ENCODE measurements at places on chromosomes 5 and 9. TPM values are rescaled to one million over a fixed set of nuclear protein-coding genes. Genes with fewer than 3 reads are reported as not detected.

FBXW2 gene
- total RNA-seq: 30.2 TPM

DNA sequence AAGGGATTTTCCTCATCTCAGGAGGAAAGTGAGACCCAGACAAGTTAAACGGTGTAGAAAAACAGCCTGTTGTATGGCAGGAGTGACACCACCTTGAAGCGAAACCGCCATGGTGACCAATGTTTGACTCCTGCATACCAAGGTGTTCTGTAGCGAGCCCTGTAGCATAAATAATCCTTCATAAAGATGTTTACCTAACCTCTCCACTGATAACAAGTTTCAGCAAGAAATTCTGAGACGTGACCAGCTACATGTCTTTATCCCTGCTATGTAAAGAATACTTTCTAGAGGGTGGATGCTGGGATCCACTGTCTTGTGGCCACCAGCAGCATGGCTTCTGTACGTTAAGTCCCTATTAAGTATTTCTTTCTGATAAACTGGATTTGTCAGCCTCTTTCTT is 148.1 kb downstream of the MPDZ start:
- DNase-seq: no peak

- DNase-seq: no peak
Measured at GRCh38 chr5:174383210-174384167, 338.0 kb downstream of the NSG2 start.

GRCh38 chr9:113899205-113899604 is 23.1 kb downstream of the ZNF618 start:
- no peak for DNase-seq

GRCh38 chr9:114691046-114691955 is 9.3 kb upstream of the TEX48 start:
- peak; percentile 37 for DNase-seq

GRCh38 chr9:106918825-106919509 is 56.0 kb downstream of the ZNF462 start:
- DNase-seq: no peak

GRCh38 chr5:67335426-67335825 is 138.8 kb upstream of the CD180 start:
- DNase-seq: no peak
